ENCODE measurements at places on chromosomes 7 and 10.

GRCh38 chr7:39310699-39311098 lies 255.5 kb upstream of the YAE1 start:
- DNase-seq = no peak

DNA sequence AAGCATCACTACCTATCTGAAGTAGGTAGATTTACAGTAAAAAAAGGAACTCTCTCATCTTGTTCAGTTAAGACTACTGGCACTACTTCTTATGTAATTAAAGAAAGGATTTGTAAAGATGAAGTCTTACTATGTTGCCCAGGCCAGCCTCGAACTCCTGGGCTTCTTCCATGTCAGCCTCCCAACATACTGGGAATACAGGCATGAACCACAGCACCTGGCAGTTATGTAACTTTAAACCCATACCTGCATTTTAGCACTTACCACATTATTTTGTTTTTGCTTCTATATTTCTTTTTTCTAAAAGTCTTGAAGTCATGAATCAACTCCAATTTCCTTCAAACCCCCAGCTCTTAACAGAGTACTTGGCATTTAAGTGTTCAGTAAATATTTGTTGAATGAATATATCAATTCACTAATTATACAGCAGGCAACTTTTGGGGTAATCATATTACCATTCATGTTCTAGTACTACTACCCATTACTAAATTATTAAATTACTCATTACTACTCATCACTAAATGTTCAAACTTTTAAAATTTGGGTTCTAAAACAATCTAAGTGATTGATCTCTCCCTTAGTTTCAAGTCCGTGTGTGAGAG lies 31.6 kb upstream of the CCDC71L start:
- no peak for DNase-seq

DNA sequence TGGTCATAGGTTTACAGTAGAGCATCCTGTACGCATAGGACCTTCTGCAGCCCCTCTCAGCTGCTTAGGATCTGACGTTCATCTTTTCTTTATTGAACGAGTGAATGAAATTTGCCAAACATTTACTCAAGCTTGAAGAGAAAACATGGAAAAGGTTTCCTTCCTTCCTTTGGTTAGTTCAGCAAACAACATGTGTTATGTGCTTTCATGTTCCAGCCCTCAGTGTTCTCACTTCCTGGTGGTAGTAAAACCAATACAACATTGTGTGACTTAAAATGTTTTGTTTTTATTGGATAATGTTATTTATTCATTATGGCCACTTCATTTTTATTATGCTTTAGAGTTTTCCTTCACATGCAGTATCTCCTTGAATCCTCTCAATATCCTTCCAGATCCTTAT lies 1.4 kb upstream of the CDCA7L start:
- no peak for DNase-seq

DNA sequence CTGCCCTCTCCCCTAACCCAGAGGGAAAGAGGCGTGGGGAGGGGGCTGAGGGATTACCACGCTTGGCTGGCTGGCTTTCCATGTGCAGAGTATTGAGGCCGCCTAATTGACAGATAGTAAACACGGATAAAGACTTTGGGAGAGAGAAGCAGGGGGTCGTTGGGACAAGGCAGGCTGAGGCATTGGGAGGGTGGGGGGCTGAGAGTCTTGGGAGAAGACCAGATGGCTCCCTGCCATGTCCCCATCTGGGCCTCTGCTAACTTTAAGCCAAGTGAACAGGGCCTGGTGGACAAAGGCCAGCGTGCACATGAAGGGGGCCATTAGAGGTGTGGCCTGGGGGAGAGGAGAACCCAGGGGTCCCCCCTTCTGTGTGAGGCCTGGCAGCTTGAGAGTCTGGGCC lies 55.4 kb upstream of the MXI1 start:
- DNase-seq = no peak

GRCh38 chr7:77346441-77346840 lies 69.7 kb downstream of the GSAP start:
- no peak for DNase-seq

DNA sequence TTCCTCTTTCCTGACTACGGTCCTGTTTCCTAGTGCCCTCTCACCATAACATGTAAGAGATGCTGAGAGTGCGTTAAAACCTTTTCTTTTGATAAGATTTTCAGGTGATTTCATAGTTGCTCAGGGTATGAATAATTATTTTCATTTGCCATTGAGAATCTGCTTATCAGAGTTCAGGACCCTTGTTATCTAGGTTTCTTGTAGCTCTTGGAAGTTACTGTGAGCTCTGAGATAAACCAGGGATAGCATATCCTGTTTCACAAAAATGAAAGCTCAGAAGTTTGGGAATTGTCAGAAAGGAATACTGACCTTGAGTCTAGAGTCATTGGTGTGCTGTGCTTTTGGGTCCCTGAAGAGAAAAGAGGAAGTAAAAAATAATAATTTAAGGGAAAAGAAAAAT lies 76.8 kb upstream of the PRKG1 start:
- no peak for DNase-seq

DNA sequence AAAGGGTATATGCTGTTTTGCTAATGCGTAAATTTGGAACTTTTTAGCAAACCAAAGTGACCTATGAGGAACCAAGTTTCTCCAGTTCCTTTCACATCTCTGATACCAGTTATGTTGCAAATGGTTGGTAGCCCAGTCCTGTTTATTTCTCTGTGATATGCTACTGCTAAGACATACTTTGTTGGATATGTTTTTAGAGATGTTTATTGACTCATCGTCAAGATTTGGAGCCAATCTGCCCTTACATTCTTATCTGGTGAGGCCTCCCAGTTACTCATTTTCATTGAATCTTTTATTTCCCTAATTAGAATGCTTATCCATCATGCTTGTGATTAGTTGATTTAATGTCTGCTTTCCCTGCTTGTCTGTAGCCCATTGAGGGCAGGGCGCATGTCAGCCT lies 58.9 kb downstream of the LRGUK start:
- DNase-seq = no peak

- DNase-seq = no peak
Observed at GRCh38 chr10:15374156-15374555, 3.1 kb upstream of the FAM171A1 start.

DNA sequence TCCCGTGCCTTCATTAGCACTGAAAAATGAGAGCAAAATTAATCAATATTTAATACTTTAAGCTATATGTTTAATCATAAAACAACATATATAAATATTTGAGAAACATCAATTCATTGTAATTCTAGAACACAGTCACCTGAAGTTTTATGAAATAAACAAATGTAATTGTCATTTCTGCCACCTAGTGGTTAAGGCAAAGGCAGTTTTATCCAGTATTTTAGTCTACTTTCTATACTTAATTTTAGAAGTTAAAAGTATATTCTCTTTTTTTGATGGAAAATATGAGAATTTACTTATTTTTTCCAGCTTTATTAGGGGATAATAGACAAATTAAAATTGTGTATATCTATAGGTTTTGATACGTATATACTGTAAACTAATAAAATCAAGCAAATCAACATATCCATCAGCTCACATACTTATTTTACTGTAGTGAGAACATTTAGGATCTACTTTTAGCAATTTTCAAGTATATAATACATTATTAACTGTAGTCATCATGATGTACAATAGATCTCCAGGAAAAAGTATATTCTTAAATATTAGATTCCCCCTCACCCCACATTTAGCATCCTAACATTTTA lies 16.9 kb downstream of the PCGF6 start:
- no peak for DNase-seq

DNA sequence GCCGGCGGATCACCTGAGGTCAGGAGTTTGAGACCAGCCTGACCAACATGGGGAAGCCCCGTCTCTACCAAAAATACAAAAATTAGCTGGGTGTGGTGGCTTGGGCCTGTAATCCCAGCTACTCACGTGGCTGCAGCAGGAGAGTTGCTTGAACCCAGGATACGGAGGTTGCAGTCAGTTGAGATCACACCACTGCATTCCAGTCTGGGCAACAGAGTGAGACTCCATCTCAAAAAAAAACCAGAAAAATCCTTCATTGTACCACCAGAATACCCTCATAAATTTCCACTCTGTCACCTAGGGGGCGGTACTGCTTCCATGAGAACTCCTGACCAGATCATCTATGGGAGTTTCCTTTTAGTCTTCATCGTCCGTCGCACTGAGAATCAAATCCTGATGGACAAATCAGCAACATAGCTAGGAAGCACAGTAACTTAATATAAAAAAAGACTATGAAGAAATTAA lies 225.8 kb upstream of the KLF14 start:
- DNase-seq = no peak

DNA sequence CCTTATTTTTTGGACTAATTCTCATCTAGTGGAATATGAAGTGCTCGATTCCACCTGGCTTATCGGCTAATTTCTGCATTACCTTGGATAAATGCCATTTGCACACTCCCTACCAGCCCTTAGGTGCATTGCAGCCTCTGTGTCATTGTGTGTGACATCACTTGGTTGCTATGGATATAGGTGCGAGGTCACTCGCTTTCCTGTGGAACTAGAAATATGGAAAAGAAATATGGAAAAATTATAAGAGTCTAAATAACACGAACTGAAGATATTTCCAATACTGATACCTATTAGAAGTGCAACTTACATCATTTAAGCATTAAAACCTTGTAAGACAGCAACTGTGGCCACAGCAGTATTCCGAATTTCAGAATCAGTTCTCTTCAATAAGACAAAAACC lies 2.0 kb downstream of the YWHAG start:
- DNase-seq = no peak

GRCh38 chr10:110498087-110498981 lies 627 bp downstream of the DUSP5 start:
- no peak for DNase-seq

DNA sequence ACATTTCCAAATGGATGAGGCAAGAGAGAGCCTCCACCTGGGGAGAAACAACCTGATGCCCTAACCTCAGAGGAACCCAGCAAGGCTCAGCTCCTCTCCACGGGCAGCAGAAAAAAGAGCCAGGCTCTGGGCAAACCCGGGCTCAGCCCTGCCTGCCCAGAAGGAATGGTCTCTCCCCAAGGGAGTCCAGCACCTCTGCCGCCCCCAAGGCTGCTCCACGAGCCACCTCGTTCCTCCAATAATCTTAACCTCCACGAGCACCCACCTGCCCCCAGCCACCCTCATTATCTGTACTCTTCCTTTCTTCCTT lies 154.2 kb downstream of the GRID1 start:
- no peak for DNase-seq

DNA sequence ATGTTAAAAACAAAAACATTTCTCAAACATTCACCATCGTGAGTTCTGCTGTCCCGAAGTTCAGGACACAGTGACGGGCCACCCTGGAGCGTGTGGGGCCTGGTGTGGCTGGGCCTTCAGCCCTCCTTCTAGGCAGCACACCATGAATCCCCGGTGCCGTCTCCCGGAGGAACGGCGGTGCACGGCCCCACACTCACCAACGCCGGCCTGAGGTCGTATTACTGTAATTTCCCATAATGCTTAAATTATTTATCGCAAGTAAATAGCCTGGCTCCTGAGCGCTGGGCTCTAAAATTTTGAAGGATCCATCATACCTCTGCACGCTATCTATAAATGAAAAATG lies 1.4 kb downstream of the STK32C start:
- DNase-seq = no peak

DNA sequence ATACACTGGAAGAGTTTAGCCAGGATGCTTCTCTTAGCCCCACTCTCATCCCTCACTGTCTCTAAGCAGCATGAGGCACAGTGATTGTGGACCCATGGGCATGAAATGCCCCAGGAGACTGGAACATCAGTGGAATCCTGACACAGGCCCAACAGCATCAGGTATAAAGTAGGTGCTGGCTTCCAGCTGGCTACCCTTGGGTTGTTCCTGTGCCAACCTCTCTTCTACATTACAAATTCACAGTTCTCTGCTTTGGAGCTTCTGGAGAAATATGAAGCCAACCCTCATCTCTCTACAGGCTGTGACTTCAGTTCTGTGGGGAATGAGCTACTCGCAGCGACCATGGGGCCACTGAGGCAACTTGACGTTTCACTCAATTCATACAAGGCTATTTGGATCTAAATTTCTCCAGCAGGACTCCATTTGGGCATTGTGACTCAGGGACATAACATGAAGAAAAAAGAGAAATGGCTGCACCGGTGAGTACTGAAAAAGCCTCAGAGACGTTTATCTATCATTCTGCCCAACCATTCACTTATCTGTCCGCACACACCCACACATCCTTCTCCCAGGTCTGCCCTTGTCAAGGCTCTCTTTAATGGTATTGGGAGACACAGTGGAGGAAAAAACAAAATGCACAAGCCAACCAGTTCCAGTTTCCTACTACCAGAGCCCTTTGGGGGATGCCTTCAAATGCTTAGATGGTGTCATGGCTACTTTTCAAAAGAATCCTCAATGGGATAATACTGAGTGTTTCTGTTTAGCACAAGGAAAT lies 35.4 kb upstream of the TM9SF3 start:
- DNase-seq = no peak

DNA sequence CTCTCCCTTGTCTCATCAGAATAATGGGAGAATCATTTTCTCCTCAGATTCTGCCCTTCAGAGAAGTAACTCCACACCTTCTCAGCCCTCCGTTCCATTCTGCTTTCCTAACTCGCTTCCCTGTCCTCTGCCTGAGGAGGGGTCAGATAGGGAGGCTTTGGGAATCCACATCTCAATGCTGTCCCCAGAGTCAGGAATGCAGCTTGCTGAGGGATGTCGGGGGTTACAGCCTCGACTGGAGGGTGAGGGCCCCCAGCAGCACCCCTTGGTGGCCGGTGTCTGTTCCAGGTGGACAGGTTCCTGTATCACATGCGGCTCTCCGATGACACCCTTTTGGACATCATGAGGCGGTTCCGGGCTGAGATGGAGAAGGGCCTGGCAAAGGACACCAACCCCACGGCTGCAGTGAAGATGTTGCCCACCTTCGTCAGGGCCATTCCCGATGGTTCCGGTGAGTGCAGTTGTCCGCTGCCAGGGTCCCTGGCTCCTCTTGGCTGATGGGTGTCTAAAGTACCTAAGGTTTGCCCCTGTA lies 6.9 kb downstream of the HKDC1 start:
- DNase-seq = no peak

- DNase-seq = peak; percentile 82
Observed at GRCh38 chr7:99380823-99381663, 6.5 kb downstream of the ARPC1B start.

DNA sequence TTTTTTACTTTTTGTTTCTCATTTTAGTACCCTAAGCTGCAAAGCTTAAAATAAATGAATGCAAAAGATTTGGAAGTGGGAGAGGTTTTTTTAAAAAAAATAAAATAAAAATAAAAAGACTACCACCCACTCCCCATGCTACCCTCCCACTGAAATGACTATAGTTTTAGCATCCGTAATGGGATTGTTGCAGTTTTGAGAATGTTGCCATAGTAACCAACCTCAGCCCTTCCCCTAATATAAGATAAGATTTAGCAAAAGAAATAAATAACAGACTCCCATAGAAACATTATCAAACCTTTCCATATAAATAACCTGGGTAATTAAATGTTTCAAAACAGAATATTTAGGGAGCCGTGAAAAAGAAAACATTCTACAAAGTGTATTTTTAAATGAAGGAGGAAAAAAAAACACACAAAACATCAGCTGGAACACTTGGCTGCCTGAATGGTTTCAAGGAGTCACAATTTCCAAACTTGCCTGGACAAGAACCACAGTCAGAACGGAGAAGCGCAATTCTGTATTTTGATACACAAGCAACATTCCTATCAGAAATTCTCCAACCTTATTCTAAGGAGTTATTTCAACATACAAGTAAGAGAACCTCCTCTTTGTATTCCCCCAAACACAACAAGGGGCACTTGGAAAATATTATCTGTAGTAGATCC lies 57.4 kb downstream of the DGKI start:
- DNase-seq = no peak
